ENCODE measurements at places on chromosomes 4 and X.

- DNase-seq = no peak
Observed at GRCh38 chr4:127997534-127998388, 32.6 kb downstream of the ABHD18 start.

DNA sequence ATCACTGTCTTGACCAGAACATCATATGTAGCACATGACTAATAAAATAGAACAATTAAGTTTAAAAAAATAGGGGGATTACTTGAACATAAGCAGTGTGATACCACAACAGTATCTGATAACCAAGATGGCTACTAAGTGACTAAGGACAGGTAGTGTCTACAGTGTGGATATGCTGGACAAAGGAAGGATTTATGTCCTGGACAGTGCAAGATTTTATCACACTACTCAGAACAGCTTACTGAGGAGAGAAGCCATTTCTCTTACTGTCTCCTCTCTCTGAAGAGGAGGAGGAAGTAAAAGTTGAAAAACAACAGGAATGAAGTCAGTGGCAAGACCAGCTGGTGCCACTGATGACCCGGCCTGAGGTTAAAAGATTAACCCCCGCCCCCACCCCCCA is 4.0 kb upstream of the SLC10A7 start:
- DNase-seq = no peak

- DNase-seq = no peak
Observed at GRCh38 chrX:151393514-151393913, 3.5 kb upstream of the VMA21 start.

GRCh38 chr4:111678479-111678878 is 466.8 kb upstream of the FAM241A start:
- no peak for DNase-seq

DNA sequence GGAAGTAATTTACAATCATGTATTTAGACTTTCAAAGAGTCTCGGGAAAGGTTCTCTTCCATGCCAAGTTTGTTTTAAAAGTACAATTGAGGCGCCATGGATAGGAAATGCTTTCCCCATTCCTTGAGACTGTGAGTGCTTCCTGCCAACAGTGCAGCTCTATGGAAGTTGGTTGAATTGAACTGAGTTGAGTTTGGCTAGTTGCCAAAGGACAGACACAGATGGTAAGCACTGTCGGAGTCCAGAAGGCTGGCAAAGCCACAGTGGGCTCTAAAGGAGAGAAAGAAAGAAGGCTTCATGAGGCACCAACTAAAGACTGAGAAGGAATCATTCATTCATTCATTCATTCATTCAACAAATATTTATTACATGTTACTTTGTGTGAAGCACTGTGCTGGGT is 4.3 kb upstream of the KCNE5 start:
- no peak for DNase-seq
